ENCODE measurements at places on chromosomes 7 and 10.

DNA sequence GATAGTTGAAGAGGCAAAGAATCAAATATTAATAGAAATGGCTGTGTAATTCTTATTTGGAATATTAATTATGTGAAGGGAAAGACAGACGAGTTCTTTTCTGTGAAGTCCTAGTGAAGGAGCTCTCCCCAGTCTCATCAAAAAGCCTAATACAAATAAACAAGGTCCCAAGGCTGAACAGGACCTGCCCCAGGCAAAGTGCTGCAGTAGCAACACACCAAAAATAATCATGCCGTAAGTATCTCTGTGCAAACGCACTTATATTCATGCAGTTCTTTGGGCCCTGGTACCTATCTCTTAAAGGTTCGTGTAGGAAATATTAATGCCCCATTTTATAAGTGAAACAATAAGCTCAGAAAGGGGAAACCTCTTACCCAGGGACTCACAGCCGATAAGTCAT, 12.2 kb upstream of the CHST15 start:
- DNase-seq: no peak

DNA sequence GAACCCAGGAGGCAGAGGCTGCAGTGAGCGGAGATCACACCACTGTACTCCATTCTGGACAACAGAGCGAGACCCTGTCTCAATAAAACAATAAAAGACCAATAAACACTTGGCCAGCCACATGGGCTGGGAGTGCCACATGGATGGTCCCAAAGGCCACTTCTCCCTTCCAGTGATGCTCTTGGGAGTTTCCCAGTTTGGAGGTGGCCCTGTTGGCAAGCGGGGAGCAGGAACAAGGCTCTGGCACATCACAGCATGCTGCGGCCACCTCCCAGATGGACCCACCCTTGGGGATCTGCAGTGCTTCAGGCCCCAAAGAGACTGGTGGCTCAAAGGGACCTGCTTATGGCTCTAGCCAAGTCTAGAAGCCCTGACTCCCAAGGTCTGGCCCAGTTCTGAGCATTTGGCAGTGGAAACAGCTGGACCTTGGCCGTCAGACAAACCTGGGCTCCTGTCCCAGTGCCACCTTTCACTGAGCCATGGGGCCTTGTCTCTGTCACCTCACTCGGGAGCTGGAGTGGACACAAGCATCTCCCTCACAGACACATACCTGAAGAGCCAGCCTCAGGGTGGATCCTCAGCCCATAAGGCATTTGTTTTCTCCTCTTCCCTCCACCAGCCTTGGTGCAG, 91.7 kb downstream of the COL13A1 start:
- DNase-seq: no peak

- no peak for DNase-seq
Observed at GRCh38 chr10:7153750-7154149, 257.1 kb downstream of the SFMBT2 start.

GRCh38 chr7:33880787-33881186, 24.6 kb upstream of the BMPER start:
- no peak for DNase-seq

DNA sequence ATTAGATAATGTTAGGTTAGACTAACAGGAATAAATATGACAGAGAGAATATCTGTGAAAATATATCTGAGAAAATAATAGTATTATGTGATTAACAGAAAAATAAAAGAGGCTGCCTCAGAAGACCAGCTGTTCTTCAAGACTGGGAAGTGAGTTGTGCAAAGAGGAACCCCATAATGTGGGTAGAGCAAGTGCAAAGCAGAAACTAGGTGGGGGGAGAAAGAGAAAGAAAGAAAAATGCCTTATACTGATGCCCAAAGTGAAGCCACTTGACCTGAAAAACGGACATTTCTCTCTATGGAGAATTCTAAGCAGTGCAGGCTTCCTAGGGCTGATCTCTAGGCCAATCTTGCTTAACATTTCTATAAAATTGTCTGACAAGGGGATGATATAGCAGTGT, 3.8 kb downstream of the NEBL start:
- no peak for DNase-seq

GRCh38 chr7:32075612-32076011, 5.4 kb upstream of the PDE1C start:
- no peak for DNase-seq

GRCh38 chr7:4074407-4074806, 607.7 kb upstream of the FOXK1 start:
- no peak for DNase-seq

GRCh38 chr7:35875292-35875691, 74.4 kb downstream of the SEPTIN7 start:
- DNase-seq: no peak

DNA sequence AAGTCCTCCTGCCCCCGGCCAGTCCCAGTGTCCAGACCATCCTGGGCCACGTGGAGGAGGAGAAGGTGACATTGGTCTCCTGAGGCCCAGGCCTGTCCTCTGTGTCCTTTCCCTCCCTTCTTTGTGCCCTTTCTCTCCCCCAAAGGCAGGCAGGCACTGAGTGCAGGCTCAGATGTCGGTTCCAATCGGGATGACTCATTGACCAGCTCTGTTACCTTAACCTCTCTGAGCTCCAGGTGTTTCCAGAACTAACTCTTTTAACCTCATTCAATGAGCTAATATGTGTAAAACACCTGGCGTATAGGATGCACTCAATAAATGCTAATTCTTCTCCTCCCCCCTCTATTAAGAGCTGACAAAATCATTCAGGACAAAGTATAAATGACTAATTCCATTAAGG, 25.7 kb downstream of the MACROH2A2 start:
- no peak for DNase-seq

- DNase-seq: no peak
Observed at GRCh38 chr10:121307411-121307980, 290.7 kb downstream of the FGFR2 start.

GRCh38 chr10:104322416-104322782, 15.9 kb downstream of the ITPRIP start:
- no peak for DNase-seq

DNA sequence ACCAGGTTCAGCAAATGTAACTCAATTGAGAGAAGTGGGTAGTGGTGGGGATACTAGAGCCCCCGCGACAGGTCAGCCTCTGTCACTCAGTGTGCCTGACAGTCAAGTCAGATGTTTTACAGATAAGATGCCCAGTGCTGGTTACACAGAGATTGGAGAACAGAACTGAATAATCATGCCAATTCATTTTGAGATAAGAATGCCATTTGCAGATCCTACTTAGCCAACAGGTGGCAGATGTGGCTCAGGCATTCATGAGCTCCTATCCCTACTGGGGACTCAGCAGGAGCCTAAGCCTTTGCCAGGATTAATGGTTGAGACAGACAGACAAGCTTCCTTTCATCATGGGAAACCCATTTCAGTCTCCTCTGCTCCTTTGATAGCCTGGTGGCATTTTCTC, 137.8 kb downstream of the MAPK8 start:
- DNase-seq: no peak

GRCh38 chr10:27504808-27505460, 830 bp downstream of the RAB18 start:
- no peak for DNase-seq

DNA sequence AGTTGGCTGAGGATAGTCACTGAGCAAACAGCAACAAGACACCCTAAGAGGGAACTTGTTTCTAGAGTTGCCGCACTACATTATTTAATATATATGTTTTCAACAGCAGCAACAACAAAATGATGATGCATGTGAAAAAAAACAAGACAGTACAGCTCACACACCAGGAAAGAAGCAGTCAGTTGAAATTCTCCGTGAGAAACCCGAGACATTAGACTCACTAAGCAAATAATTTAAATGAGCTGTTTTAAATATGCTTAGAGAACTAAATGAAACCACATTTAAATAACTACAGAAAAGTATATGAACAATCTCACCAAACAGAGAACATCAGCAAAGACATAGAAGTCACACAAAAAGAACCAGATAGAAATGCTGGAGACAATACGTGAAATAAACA, 426.3 kb upstream of the PFKP start:
- DNase-seq: no peak

DNA sequence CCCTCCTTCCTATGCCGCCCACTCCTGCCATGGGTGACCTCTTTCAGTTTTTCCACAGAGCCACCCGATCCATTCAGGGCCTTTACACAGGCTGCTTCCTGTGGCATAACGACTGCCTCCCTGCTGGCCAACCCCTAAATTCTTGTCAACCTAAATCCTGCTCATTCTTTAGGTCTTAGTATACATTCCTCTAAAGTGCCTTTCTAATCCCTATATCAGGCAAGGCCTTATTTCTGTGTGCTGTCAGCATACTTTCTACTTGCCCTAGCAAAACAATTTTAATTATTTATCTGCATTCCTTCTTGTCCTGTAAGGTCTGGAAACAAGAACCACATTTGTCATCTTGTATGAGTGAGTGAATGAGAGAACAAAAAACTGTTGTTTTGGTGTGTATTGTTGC, 132.4 kb downstream of the DNAH11 start:
- no peak for DNase-seq

DNA sequence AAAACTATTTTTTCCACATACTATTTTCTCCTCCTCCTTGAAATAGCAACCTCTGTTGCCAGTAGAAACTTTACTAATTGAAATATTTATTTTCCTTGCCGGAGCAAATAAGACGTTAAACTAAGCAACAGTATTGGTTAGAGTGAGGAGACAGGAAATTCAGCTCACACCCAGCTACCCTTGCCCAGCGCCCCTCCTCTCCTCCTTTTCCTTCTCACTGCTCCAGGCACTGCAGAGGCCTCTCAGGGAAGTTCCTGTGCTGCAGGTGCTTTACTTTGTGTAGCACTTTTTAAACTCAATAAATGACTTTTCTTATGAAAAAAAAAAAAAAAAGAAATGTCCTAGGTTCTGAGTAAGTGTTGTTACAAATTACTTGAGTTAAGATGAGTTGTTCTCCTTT, 134.0 kb downstream of the SEMA3E start:
- DNase-seq: no peak

GRCh38 chr10:86203162-86203905, 163.3 kb downstream of the GRID1 start:
- no peak for DNase-seq

DNA sequence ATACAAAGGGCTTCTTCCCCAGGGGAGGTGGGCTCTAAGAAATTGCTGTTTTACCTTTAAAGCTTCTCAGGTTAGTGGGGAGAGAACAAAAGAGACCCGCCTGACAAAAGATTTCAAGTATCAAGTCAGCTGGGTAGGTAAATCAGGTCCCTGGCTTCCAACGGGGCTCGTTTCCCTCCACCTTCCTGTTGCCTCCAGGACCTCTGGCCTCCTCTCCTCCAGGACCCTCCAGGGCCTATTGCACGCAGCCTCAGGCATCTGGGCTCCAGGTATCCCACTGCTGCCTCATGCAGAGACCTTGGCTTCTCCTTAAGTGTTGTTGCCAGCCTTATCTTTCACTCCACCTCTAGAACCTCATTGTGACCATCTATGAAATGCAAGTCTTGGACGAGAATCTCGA, 2.9 kb downstream of the BNIP3 start:
- DNase-seq: no peak

GRCh38 chr10:112314822-112315474, 31.7 kb downstream of the TECTB start:
- peak; percentile 75 for DNase-seq

Measured in stimulated activated CD4-positive, alpha-beta T cell treated with anti-CD3 and anti-CD28 coated beads, Interleukin-12 subunit alpha, Interleukin-12 subunit beta, amount 100 ng/mL, for 4 hours (primary cell).